Stimulated activated CD4-positive, alpha-beta T cell treated with anti-CD3 and anti-CD28 coated beads, Interleukin-15, amount 100 ng/mL, for 1 hour (primary cell): ENCODE measurements at places on chromosomes 3 and 15.

GRCh38 chr3:100128565-100128964, 14.3 kb upstream of the FILIP1L start:
- no peak for DNase-seq

- no peak for DNase-seq
Measured at GRCh38 chr3:101803173-101803782, 24.3 kb downstream of the NXPE3 start.

DNA sequence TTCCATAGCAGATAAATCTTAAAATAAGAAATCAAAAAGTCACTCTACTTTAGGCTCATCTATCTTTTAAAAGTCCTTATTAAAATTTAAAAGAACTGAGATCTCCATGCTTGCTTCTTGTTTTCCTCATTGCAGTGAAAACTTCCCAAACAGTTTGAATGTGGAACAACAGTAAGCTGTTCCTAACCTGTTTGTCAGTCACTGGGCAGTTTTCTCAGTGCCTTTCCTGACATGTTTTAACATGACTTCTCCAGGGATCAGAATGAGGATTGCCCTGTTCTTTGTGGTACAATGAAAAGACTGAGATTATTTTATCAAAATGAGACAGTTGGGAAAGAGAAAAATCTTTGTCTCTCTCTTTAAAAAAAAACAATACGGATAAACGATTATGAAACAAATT, 774 bp downstream of the GPR87 start:
- no peak for DNase-seq

GRCh38 chr3:196177967-196178366, 33.2 kb downstream of the ZDHHC19 start:
- no peak for DNase-seq

- no peak for DNase-seq
Measured at GRCh38 chr3:159884661-159885402, 103.8 kb upstream of the IL12A start.
